ENCODE measurements at places on chromosomes 3 and 15. TPM values are rescaled to one million over a fixed set of nuclear protein-coding genes. Genes with fewer than 3 reads are reported as not detected.

- peak; percentile 83 for DNase-seq
Measured at GRCh38 chr3:13537909-13538296, 11.0 kb upstream of the FBLN2 start.

The GOLGA6D gene
- polyA plus RNA-seq: 0.26 TPM

GRCh38 chr15:52417521-52417920 is 111.2 kb downstream of the MYO5A start:
- DNase-seq: peak; percentile 8

- DNase-seq: no peak
Measured at GRCh38 chr3:50607271-50608091, 4.1 kb downstream of the CISH start.

The ZIC4 gene
- polyA plus RNA-seq: 13.3 TPM

DNA sequence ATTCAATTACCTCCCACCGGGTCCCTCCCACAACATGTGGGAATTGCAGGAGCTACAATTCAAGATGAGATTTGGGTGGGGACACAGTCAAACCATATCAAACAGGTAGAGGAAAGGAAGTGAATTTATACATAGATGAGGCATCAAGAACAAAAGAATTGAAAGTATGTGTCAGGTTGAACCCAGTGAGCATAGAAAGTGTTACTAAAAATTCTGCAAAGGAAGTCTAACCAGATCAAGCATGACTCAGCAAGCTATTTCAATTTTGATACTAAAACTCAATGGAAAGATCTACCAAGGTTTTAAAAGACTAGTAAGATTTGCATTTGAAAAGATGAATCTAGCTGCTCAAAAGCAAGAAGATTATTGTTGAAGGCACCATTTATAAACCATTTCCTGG is 323.0 kb downstream of the ROBO2 start:
- DNase-seq: no peak

The GOLGA8G gene
- polyA plus RNA-seq: not detected

The POLQ gene
- polyA plus RNA-seq: 4.9 TPM

- no peak for DNase-seq
Measured at GRCh38 chr15:65666257-65666656, 44.5 kb downstream of the SLC24A1 start.

The ADAMTS9 gene
- polyA plus RNA-seq: 81.2 TPM

- DNase-seq: no peak
Measured at GRCh38 chr3:46924921-46925584, 47.5 kb downstream of the PTH1R start.

The TEX9 gene
- 1.9 TPM for polyA plus RNA-seq

GRCh38 chr3:146772211-146772743 is 167.1 kb upstream of the PLSCR5 start:
- no peak for DNase-seq

DNA sequence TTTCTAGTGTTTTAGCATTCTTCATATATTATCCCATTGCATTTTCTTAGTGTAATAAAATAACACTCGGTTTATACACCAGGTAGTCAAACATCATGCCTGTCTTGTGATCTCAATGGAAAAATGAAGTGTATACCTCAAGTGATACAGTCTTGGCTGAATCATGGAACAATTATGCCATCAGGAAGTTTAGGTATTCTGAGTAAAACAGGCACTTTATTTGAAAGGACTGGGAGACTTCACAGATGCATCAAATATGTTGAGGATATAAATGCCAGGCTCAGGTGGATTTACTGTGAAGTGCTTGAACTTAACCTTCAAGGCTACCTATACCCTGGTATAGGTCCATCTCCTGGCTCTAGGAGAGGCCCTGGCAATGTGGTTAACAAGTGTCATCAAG is 8.5 kb downstream of the TGFBR2 start:
- no peak for DNase-seq

- DNase-seq: peak; percentile 6
Measured at GRCh38 chr3:182364723-182365650, 428.3 kb upstream of the ATP11B start.

GRCh38 chr3:170531657-170532335 is 54.1 kb downstream of the SLC7A14 start:
- peak; percentile 5 for DNase-seq

- no peak for DNase-seq
Measured at GRCh38 chr3:171966533-171967136, 72.7 kb upstream of the FNDC3B start.

DNA sequence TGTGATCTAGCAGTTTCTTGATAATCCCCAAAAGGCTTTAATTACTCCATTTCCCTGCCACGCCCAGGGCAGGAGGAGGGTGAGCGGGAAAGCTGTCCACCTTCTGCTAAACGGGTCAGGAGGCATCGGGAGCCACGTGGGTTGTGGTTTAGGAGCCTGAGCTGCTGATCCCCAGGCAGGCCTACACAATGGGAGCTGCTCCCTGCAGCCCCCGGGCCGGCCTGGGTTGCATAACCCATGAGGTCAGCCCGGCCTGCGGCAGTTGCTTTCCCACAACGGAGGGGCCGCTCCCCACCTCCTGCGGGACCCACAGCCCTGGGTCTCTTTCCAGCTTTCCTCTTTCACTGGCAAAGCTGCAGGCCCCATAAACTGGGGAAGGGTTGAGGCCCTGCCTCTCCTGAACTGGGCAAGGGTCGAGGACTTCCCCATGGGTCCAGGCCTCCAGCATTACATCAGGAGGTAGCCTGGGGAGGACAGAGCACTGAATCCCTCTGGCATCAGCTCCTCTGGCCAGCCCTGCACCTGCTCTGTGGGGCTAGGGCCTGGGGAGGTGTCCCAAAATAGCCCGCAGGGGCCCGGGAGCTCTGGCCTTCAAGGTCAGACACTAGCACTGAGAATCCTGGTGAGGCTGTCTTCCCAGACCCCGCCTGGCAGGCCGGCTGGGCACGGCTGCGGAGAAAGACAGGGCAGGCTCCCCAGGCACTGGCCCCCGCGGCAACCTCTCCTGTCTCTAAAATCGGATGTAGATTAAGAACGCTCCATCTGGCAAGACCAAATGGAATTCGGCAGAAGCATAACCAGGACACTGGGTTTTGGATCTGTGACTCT is 47.3 kb downstream of the ZDHHC19 start:
- no peak for DNase-seq

The HTR3E gene
- not detected for polyA plus RNA-seq

- DNase-seq: no peak
Measured at GRCh38 chr3:136682740-136683312, 69.4 kb downstream of the STAG1 start.

DNA sequence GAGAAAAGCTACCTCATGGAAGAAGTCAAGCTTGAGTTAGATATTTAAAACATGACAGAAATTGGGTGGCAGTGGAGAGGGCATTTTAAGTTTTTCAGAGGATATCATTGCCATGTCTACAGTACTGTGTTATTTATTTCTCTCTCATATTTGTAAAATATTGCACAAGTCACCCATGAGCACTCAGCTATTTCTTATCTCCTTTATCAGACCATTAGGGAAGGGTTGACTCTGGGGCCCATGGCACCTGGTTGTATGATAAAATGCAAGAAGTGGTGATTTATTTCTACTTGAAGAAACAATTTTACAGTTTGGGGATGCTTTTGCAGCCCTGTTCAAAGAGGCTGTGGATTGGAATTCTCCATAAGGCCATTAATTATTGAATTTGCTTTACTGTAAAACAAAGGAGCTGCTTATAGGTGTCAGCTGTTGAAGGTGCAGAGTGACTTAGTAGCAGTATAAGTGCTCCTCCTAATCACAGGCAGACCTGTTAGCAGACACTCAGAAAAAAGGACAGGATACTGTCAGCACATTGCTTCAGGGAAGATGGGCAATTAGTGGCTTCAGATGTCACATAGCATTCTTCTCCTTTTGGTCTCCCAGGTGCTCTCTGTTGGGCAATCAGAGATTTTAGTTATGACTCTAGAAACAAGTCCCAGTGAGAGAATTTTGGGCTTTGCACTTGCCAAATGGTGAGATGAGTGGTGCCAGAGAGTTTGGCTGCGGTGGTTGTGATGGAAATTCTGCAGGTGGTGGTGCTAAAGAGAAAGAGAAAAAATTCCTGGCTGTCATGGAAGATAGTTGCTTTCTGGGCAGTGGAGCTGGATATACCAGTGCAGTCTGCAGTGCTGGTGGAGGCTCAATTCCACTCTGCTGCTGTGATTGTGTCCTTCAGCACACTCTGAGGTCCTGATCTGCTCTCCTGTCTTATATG is 129.7 kb upstream of the ROPN1 start:
- DNase-seq: no peak

DNA sequence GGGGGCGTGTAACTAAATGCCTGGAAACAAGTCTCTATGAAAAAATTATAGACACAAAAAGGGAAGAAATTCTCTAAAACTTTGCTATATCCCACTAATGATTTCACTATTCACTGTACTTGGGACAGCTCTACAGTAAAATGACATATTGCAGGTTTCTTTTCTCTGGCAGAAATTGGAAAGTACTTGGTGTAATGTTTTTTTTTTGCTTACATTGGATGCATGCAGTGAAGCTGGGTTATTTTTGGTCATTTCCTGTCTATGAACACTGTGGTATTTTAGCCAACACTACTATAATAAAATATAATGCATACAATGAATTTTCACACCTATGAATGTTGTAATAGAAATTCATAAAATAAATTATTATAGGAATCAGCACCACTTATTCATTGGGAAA is 109.7 kb downstream of the LRRC49 start:
- no peak for DNase-seq

GRCh38 chr15:78322243-78322642 is 17.9 kb upstream of the CRABP1 start:
- peak; percentile 74 for DNase-seq

The MAGEF1 gene
- polyA plus RNA-seq: 66.8 TPM

- DNase-seq: no peak
Measured at GRCh38 chr3:111768571-111769100, 90.4 kb upstream of the PHLDB2 start.

DNA sequence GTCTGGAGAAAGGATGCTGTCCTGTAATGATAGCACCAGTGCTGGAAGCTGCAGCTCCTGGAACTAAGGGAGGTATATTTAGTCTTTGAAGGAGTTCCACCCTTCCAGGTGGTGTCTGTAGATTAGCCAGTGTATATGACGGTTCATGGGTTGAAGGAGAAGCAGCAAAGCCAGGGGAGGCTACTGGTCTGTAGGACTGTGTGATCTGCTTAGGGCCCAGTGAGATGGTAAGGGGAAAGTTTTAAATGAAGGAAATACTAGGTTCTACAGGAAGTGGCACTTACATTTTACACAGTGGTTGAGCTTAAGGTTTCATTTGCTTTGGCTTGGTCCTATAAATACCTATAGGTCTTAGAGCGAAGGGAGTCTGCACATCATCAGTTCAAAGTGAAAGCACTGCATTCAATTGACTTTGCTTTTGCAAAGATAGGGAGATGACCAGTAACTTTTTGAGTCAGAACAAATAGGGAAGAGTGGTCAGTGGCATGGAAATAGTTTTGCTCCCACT is 5.6 kb downstream of the SLC25A38 start:
- DNase-seq: no peak

DNA sequence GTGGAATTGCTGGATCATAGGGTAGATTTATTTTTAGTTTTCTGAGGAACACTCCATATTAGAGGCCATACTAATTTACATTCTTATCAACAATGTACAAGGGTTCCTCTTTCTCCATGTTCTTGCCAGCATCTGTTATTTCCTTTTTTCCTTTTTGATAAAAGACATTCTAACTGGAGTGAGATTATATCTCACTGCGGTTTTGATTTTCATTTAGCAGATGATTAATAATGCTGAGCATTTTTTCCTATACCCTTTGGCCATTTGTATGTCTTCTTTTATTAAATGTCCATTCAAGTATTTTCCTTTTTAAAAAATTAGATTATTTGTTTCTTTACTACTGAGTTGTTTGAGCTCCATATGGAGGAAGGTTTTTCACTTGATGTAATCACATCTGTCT is 1189.5 kb downstream of the ZPLD1 start:
- no peak for DNase-seq

GRCh38 chr3:146390006-146390772 is 79.2 kb downstream of the PLSCR2 start:
- DNase-seq: no peak

DNA sequence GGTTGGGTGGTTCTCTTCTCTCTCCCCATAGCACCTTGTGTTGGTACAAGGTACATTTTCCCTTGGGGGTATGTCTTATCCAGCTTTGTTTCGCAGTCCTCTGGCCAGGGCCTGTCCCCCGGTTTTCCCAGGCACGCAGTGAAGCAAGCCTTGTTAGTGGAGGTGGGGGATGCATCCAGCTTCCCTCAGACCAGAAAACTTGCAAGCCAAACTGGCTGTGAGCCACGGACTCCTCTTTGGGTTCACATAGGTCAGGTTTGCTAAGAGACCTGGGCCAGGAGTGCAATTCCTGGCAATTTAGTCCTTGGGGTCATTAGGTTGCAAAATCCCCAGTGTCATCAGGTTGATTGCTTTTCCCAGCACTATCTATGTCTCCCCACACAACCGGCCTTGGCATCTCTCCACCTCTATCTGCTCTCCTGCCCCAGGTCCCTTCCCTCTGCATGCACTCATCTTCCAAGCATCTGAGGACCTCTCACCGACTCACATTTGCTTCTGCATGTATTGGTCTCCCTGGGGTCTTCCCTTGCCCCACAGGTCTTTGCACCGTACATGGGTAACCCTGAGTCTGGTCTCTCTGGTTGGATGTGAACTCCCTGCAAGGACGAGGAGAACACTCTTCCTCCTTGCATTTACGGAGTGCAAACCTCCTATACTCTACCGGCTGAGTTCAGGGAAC is 34.2 kb downstream of the BCL2L10 start:
- no peak for DNase-seq

The ZNF501 gene
- polyA plus RNA-seq: 5.7 TPM

DNA sequence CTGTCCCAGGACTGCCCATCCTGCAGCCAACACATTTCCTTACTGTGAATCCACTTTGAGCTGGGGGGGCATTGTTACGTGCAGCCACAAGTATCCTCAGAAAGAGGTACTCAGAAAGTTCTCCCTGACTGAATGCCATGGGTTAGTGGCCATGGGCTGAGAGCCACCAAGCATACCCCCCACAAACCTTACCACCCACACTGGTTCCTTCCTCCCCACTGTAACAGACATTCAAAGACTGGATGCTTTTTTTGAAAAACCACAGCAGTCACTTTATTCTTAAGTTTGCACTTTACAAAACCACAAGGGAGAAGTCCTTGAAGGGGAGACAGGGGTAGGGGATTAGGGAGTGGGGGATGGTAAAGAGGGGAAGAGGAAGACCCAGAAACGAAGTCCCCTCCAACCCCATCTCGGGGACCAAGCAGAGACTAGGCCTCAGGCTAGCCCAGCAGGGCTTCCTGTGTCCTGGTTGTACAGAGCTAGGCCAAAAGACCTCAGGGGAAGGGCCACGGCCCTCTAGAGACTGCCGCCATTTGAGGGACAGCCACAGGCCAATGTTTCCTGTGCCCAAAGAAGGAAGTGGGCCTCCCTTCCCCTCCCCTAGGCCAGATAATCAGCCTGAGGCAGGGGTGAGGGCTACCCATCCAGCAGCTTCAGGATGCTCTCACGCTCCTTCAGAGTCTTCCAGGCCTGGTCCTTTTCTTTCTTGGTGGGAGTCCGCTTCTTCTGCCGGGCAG is 10.1 kb upstream of the CAMK1 start:
- no peak for DNase-seq

DNA sequence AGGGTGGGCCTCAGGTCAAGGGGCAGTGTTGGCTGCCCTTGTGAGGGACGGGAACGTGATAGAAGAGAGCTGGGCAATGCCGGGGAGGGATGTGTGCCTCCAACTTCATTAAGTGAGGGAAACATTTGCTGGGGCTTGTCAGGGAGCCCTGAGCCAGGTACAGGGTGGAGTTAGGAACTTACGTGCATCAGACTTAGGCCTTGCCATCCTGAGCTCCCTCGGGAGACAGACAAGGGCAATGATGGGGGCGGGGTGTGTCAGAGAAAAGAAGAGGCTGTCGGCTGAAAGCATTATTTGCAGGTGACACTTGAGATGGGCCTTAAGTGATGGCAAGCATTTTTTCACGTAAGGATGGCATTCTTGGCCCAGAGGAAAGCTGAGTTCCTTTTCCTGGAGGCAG is 1.6 kb downstream of the FAM131A start:
- DNase-seq: no peak

GRCh38 chr3:171806200-171807128 is 3.8 kb downstream of the PLD1 start:
- DNase-seq: no peak

Data from muscle of back (tissue), 13 donors.